ENCODE measurements at places on chromosomes 16 and 17.

DNA sequence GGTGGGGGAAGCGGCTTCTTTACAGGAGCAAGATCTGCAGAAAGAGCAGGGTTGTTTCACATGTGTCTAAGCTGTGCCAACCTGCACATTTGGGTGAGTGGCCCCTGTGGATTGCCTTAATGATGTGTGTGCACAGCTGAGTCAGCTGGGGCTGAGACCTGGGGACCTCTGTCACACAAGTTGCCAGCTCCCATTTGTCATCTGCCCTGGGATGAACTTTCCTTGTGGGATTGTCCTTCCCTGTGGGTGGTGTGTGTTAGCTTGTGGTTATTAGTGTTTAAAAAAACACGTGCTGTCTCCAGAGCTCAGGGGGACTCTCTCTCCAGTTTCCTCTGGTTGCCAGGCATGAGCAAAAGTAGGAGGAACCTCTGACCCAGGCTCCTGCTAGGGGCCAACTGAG lies 400.5 kb upstream of the CCL2 start:
- no peak for DNase-seq

DNA sequence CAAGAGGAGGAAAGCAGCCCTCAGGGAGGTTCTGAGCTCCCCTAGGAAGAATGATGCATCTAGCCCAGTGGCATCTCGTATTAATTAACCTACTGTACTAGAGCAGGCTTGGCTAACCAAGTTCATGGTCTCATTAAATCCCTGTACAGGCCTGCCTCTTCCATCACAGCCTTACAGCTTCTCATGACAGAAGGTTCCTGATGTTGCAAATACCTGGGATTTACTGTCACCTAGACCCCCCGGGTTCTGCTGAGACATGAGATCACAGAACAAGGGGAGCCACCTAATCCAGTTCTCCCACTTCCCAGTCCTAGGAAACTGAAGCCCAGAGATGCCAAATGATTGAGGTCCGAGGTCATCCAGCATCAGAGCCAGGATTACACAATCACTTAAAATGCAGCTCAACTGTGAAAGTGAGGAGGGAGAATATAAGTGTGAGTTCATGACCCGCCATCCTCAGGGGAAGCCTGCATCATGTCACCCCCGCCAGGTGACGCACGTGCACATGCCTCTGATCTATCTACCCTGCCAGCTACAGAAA lies 23.9 kb downstream of the ACLY start:
- no peak for DNase-seq

GRCh38 chr17:57911834-57912673 lies 43.2 kb downstream of the CUEDC1 start:
- no peak for DNase-seq

DNA sequence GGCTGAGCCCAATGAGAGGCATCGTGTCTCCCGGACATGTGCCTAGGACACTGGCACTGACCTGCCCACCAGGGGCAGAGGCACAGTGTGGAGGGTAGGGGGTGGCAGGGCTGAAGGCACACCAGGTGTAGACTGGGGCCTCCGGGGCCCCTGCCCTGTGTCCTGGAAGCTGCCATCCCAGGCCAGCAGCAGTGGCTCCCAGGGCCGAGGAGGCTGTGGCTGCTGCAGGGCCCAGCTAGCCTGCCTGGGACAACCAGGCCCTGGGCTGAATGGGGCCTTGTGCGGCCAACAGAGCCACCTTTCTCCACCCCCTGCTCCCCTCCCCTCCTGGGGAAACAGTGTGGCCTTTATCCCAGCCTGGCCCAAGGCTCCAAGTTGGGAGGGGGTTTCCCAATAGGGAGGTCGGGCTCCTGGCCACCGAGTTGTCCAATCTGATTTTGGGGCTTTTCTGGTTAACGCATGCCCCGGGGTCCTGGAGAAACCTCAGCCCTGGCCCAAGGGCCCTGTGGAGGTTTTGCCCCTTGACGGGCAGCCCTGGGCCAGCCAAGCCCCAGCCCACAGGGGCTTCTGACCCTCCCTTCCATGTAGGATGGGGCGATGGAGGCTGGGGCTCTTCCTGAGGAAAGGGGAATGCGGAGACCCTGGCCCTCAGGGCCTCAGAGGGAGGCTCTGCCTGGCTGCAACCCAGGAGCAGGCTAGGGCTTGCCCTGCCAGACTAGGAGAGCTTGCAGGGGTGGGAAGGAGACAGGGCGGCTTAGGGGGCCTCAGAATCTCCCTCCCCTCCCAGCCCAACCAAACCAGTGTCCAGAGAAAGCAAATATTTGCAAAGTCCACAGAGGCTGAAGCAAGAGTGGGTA lies 4.2 kb downstream of the MTSS2 start:
- no peak for DNase-seq

- no peak for DNase-seq
These were observed 18.6 kb upstream of the TNFSF12 start for GRCh38 chr17:7530023-7530900.

GRCh38 chr16:51845586-51846305 lies 694.7 kb upstream of the SALL1 start:
- no peak for DNase-seq
